MCF 10A (cell line): ENCODE measurements at places on chromosomes 3 and 15. TPM values are rescaled to one million over a fixed set of nuclear protein-coding genes. Genes with fewer than 3 reads are reported as not detected.

The C3orf80 gene
- total RNA-seq: 0.28 and 0.29 TPM in 2 replicates

The ANKRD63 gene
- total RNA-seq: not detected in 2 replicates

The LRRIQ4 gene
- not detected in 2 replicates for total RNA-seq

DNA sequence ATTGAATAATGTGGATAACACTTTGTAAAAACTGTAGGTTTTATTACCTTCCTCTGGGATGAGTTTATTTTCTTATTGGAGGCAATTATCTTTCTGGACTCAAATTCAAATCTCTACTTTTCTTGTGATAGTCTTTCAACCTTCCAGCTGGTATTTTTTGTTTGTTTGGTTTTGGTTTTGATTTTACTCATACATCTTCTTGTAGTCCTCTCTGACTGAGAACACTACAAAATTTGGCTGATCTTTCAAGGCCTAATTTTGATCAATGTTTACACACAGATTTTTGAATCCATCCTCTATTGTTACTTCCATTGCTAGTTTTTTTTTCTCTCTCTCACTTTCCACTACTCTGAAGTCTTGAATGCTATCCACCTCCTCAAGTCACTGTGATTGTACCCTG lies 303.8 kb upstream of the NECTIN3 start:
- H3K4me1 ChIP-seq: no peaks in the 10 kb centered on the region
- H3K27ac ChIP-seq: no peak overlapping the region
- H3K36me3 ChIP-seq: no peaks in the 10 kb centered on the region

DNA sequence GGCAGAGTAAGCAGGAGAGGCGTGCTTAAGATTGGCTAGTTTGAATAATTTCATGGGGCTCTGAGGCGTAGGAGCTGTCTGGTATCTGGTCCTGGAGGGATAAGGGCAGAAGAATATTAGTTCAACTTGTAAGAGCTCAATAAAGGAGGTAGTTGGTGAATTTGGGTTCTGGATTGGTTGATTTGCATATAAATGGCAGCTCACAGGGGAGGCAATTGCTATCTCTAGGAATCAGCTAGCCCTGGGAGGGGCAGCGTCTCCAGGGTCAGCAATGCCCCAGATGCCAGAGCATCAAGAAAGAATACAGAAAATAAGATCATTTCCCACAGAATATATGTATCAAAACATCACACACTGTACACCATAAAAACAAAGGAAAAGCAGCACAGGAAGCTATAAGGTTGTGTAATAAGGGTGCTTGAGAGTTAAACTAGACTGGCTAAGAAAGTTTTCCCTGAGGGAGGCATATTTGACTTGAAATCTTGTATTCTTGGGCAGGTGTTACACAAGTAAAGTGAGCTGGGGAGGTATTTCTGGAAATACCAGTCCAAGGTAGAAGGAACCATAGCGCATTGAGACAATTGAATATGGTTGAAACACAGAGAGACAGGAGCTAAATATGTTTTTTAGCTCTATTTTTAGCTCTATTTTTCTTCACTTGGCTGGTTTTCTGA lies 6.1 kb downstream of the MOBP start:
- DNase-seq: no peak
- no peaks in the 10 kb centered on the region for H3K27me3 ChIP-seq
- H3K27ac ChIP-seq: no peak overlapping the region
- H3K4me3 ChIP-seq: no peak overlapping the region
- H3K36me3 ChIP-seq: peaks cover 6% of the 10 kb centered on the region
- no peaks in the 10 kb centered on the region for H3K4me1 ChIP-seq

The CNTN6 gene
- not detected in 2 replicates for total RNA-seq

GRCh38 chr15:97545799-97546198 lies 414.7 kb upstream of the ARRDC4 start:
- H3K4me1 ChIP-seq: no peaks in the 10 kb centered on the region
- no peaks in the 10 kb centered on the region for H3K36me3 ChIP-seq
- no peaks in the 10 kb centered on the region for H3K27me3 ChIP-seq
- no peak for DNase-seq
- H3K4me3 ChIP-seq: no peak overlapping the region

DNA sequence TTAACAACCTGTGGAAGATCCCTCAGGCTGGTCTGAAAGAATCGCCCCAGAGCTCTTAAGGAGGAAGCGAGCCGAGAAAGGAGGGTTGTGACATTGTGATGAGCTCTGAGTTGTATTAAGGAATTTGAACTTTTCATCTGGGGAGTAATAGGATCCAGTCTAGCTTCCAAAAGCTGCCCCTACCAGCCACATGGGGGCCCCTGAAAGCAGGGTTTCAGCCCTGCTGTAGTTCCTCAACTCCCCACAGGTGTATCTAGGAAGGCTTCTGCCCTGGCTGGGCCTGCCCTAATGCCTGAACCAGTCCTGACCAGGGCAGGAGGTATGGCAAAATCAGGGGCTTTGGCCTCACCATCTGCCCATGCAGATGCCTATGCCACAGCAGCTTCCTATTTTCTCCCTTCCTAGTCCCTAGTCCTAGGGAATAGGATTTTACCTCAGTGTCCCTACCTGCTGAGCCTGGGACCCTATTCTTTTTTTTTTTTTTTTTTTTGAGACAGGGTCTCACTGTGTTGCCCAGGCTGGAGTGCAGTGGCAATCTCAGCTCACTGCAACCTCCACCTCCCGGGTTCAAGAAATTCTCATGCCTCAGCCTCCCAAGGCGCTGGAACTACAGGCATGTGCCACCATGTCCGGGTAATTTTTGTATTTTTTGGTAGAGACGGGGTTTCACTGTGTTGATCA lies 5.0 kb upstream of the AP3S2 start:
- no peak overlapping the region for H3K4me3 ChIP-seq
- no peaks in the 10 kb centered on the region for H3K4me1 ChIP-seq
- peak; percentile 78 for DNase-seq
- H3K27me3 ChIP-seq: no peaks in the 10 kb centered on the region
- H3K27ac ChIP-seq: no peak overlapping the region

GRCh38 chr3:117417411-117417810 lies 707.8 kb downstream of the TUSC7 start:
- no peak overlapping the region for H3K27ac ChIP-seq
- no peak for DNase-seq
- no peak overlapping the region for H3K4me3 ChIP-seq
- H3K4me1 ChIP-seq: no peaks in the 10 kb centered on the region
- no peaks in the 10 kb centered on the region for H3K36me3 ChIP-seq
- H3K27me3 ChIP-seq: peaks cover 7% of the 10 kb centered on the region

The CPNE4 gene
- not detected in 2 replicates for total RNA-seq

- peaks cover 85% of the 10 kb centered on the region for H3K36me3 ChIP-seq
- no peaks in the 10 kb centered on the region for H3K27me3 ChIP-seq
- H3K27ac ChIP-seq: no peak overlapping the region
- no peak for DNase-seq
- no peaks in the 10 kb centered on the region for H3K4me1 ChIP-seq
- no peak overlapping the region for H3K4me3 ChIP-seq
Observed at GRCh38 chr15:50493625-50494024, 52.8 kb downstream of the USP50 start.

DNA sequence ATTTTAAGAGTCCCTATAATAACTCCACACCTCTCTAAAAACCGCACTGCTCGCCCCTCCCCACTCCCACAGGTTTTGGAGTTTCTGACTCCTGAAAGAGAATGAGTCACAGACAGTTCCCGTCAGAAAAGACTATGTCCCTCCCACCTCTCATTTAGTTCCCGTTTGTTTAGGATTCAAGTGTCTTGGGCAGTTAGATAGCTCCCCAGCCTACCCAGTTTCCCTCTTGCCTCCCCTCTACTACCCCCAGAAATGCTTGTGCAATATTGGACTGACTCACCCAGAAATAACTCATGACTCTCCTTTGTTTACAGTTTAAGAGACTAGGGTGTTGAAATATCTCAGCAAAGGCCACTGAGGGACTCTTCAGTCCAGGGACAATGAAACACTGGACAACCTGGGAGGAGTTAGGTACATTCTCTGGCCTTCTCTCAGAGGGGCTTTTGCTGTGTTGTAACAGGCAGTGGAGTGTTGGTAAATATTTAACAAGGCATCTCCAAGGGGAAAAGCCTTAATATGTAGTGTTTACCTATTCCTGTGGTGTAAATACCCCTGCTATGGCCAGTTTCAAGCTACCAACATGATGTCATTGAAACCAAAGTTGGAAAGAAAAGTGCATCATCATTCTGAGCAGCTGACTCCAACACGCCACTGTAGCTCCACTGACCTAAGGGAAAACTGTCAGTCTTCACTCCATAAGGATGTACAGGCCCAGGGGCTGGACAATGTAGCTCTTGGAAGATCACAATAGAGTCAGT lies 96.1 kb upstream of the CHD2 start:
- peak overlapping the region; percentile 98 for H3K27ac ChIP-seq
- H3K4me1 ChIP-seq: peaks cover 34% of the 10 kb centered on the region
- DNase-seq: peak; percentile 100

GRCh38 chr3:180135101-180135500 lies 98.4 kb upstream of the PEX5L start:
- DNase-seq: no peak
- H3K27ac ChIP-seq: no peak overlapping the region
- H3K36me3 ChIP-seq: no peaks in the 10 kb centered on the region
- H3K27me3 ChIP-seq: no peaks in the 10 kb centered on the region
- no peak overlapping the region for H3K4me3 ChIP-seq

The FOXL2 gene
- 0.17 and 0.30 TPM in 2 replicates for total RNA-seq

The LRTM1 gene
- not detected in 2 replicates for total RNA-seq

GRCh38 chr15:70420086-70420947 lies 322.6 kb upstream of the TLE3 start:
- DNase-seq: no peak
- no peaks in the 10 kb centered on the region for H3K4me1 ChIP-seq
- H3K4me3 ChIP-seq: no peak overlapping the region
- peaks cover 85% of the 10 kb centered on the region for H3K27me3 ChIP-seq

The MINAR1 gene
- total RNA-seq: 0.47 and 0.49 TPM in 2 replicates

GRCh38 chr15:33211176-33211808 lies 16.8 kb upstream of the FMN1 start:
- no peak for DNase-seq
- H3K4me1 ChIP-seq: no peaks in the 10 kb centered on the region
- no peak overlapping the region for H3K4me3 ChIP-seq
- no peaks in the 10 kb centered on the region for H3K36me3 ChIP-seq

- H3K36me3 ChIP-seq: no peaks in the 10 kb centered on the region
- no peak overlapping the region for H3K4me3 ChIP-seq
- no peaks in the 10 kb centered on the region for H3K27me3 ChIP-seq
- H3K4me1 ChIP-seq: peaks cover 19% of the 10 kb centered on the region
- no peak for DNase-seq
Observed at GRCh38 chr15:99981191-99981647, 248.0 kb upstream of the LYSMD4 start.

The FOXB1 gene
- not detected in 2 replicates for total RNA-seq

The LRRC31 gene
- total RNA-seq: not detected in 2 replicates

The ONECUT1 gene
- total RNA-seq: not detected in 2 replicates

The CADPS gene
- not detected in 2 replicates for total RNA-seq
